Stimulated activated naive CD8-positive, alpha-beta T cell treated with anti-CD3 and anti-CD28 coated beads, Interleukin-15, Interleukin-2, amounts not matched to agents 100 U/mL and 50 U/mL, for 24 hours (primary cell): ENCODE measurements at places on chromosomes 4 and X.

GRCh38 chr4:64000241-64000640 is 409.0 kb downstream of the TECRL start:
- DNase-seq = no peak

DNA sequence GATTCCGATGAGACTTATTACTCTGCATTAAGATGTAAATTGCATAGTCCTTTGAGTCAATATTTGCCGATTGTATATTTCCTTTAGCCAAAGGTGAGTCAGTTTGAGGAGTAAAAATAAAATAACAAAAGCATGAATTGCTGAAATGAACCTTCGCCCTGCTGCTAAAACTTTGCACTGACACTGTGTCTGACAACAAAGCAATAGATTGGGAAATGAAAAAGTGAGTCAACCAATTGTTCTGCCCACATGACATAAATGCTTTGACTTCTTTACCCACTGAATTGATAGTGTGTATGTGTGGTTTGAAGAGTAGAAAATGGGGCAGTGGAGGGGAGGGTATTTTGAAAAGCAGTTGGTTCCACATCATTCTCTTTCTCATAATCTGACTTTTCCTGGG is 88.4 kb upstream of the AFF2 start:
- no peak for DNase-seq

- DNase-seq = no peak
Observed at GRCh38 chrX:49701933-49702332, 6.1 kb upstream of the PAGE1 start.

GRCh38 chrX:15858051-15858450 is 3.4 kb upstream of the AP1S2 start:
- DNase-seq = no peak

DNA sequence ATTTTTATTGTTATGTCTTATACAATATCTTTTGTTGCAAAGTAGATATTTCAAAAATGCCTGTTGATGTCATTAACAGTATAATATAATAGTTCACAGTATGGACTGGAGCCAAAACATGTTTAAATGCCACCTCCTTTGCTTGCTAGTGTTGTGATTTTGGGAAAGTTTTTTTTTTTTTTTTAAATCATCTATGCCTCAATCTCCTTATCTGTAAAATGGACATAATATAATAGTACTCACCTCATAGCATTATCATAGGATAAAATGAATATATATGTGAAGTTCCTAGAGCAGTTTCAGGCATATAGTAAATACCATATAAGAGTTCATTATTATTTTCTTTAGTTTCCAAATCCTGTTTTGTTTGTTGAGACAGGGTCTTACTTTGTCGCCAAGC is 18.3 kb upstream of the MRPL1 start:
- no peak for DNase-seq

- no peak for DNase-seq
Observed at GRCh38 chr4:76376534-76376933, 44.4 kb downstream of the CCDC158 start.

DNA sequence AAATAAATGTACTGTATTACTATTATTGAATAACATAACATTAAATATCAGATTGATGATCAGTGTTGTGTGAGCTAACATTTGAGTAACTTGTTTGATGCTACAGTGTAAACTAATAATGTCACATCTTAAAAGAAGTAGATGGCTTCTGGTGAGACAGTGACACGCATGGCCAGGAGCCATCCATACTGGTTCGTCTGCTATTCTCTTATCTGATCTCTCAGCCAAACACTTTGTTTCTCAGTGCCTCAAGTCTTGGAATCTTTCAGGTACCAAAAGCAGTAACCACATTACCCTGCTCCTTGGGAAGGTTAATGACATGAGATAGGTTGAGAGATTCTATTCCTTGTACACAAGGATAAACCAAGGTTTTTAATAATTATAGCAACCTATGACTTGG is 198.1 kb upstream of the IGFBP7 start:
- DNase-seq = no peak

- DNase-seq = no peak
Observed at GRCh38 chr4:139794158-139794954, 128.7 kb downstream of the MGST2 start.
